ENCODE measurements at places on chromosomes 11 and 22.

DNA sequence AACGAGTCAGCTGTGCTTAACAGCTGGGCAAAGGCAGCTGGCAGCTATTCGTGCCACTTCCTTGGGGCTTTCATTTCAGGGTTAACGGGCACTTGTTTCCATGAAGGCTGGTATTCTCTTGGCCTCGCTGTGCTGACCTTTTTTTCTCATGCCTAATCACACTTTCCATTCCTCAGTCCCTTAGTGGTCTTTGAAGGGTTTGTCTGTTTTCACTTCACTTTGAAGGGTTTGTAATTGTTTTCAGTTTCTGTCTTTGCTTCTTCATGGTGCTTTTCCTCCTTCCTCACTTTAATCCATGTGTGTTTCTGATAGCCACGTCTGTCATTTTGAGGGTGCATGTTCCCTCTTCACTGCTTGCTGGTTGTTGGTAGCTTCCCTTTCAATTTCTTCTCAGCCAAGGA, 24.6 kb downstream of the PPIL2 start:
- no peak for DNase-seq

DNA sequence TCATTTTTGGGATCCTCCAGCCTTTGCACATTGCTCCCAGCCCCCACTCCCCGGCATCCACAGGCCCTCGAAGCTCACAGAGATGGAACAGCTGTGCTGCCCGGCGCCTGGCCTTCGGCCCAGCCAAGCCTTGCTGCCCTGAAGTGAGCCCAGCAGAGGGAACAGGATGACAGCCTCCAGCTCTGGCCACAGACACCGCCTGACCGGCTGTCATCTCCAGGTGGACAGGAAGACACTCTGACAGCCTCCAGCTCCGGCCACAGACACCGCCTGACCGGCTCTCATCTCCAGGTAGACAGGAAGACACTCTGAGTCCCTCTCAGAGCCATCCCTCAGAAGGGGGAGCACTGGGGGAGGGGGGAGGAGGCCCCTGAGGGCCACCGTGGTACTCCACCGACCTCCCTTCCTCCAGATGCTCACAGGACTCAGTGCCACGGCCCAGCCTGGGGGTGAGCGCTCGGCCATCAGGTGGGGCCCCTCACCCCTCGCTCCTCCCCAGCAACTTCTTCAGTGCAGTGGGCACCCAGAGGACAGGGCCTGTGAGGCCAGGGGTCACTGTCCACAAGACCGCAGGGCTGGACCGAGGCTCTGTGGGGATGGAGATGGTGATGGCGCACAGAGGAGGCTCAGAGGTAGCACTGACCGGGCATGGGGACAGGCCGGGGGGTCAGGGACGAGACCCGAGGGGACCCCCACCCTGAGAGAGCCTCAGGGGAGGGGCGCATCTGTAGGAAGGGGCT, 58.6 kb downstream of the BRD1 start:
- no peak for DNase-seq

DNA sequence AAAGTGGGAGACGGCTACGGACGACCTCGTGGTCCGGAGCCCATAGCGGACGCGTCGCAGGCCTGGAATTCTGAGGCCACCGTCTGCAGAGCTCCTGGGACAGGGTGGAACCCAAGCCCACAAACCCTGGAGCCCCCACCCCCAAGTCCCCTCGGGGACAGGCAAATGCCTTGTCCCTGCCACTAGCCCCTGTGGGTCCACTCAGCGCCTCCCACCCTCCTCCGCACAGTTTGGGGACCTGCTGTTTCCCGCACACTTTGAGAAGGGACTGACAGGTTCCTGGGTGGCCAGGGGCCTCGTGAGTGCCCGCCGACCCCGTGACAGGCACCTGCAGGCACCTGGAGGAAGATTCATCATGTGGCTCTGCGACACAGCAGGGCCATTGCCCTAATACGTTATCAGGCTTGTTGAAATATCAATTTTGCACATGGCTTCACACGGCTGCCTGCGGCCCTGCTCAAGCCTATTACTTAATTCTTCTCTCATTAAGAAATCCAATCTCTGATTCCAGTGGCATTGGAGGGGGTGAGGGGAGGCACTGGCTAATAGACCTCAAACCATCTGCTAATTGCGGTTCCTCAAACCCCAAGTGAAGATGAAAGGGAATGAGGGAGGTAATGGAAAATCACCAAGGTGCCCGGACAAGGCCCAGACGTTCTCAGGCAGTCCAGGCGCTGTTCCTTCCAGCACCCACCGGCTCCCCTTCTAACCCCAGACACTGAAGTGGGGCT, 672.5 kb downstream of the BRD1 start:
- no peak for DNase-seq

GRCh38 chr22:46830841-46831240, 68.4 kb downstream of the TBC1D22A start:
- DNase-seq, result no peak

DNA sequence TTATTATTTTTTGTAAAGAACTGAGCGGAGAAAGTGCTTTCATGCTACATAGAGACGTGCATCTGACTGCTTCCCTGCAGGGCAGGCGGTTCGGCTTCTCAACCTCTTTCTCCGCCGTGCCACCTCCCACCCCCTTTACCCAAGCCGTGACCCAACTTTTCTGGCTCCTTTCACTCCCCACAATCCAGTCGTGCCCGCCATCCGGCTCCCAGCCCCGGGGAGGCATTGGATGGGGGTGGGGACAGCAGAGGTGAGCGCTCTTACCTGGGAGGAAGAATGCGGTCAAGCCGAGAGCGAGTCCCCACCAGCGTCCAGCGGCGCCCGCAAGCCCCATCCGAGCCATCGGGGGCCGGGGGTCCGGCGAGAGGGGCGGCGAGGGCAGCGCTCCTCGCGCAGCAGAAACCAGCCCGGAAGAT, 781 bp downstream of the NECTIN1 start:
- no peak for DNase-seq

DNA sequence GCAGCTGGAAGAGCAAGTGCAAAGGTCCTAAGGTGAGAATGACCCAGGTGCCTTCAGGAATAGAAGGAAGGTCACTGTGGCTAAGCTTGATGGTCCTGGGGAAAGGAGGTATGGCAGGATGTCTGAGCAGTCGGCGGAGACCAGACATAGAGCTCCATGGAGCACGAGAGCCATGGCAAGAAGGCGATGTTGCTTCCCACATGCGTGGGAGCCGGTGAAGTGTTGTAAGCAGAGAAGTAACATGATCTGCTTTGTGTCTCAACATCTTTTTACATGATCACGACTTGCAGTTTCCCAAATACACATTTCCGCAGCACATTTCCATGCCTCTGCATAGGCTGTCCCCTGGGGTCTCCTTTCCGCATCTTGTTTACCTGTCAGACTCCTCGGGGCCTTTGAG, 231.9 kb downstream of the KIRREL3 start:
- DNase-seq, result no peak

GRCh38 chr22:23207729-23208393, 27.6 kb downstream of the BCR start:
- DNase-seq, result peak; percentile 40

DNA sequence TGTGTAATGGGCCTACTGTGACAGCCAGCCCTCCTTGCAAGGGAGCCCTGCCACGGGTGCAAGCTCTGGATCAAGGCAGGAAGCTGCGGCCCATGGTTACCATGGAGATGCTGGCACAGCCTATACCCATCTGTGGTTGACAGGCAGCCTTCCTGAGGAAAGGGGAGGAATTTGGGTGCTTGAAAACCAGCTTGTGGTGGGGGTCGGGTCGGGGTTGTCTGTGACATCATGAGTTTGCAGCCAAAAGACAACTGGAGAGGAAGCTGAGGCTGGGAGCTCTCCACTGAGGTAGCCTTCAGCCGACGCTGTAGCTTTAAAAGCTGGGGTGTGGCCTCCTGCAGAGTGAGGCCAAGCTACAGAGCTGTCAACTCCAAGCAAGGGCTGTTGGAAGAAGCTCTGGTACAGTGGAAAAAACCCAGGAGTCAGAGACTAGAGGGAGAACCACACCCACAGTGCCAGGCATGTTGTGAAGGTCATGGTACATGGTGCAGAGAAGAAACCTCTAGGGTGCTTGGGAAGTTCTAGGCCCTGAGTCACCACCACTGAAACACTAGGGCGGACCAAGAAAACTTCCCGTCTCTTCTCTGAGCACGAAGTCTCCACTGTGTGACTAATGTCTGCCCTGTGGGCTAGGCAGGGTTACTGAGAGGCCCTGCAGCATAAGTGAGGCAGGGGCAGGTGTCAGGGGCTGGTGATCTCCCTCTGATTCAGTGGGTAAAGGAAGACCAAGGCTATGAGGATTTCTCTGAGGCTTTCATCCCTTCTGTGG, 10.8 kb upstream of the LDHA start:
- no peak for DNase-seq

DNA sequence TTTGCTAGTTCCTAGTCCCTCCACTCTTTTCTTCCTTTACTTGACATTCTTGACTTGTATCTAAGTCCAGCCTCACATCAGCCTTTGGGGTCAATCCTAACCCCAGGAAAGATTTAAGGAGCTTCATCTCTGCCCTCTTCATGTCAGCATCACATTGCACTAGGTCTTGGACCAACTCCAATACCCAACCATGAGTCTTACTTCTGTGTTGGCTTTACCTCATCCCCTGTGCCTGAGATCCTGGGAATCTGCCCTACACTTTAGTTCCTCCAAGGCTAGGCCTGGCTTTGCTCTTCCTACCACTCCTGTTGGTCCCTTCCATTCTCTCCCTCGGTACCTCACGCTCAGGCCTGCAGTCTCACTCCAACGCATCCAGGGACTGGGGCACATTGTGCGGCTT, 117.0 kb downstream of the SLC1A2 start:
- no peak for DNase-seq

- DNase-seq, result no peak
Measured at GRCh38 chr11:72241291-72241781, 2.6 kb downstream of the PHOX2A start.

DNA sequence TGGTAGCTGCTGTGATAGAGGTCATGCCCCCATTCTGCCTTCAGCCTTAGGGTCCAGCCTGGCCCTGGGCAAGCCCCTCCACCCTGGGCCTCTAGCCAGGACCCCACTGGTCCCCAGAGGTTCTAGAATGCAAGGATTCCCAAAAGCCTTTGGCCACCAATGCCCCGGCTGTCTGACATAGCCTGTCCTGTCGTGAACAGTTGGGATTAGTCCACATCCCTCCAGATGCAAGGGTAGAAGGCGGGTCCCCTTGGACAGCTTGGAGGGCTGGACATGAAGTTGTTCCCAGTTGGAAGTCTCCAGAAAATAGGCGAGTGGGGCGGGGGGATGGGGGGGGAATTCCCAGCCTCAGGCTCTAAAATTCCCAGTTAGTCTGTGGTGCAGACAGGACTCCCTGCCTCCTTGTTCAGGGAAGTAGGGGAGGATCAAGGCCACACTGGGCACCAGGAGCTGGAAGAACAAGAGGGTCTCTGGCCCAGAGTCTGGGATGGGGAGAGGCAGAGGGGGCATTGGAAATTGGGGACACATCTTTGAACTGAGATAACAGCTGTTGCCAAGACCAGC, 5.2 kb upstream of the ADORA2A start:
- no peak for DNase-seq

GRCh38 chr11:15484398-15484797, 369.7 kb downstream of the INSC start:
- DNase-seq, result no peak

Measured in naive B cell (primary cell).